ENCODE measurements at places on chromosomes 2 and 18.

DNA sequence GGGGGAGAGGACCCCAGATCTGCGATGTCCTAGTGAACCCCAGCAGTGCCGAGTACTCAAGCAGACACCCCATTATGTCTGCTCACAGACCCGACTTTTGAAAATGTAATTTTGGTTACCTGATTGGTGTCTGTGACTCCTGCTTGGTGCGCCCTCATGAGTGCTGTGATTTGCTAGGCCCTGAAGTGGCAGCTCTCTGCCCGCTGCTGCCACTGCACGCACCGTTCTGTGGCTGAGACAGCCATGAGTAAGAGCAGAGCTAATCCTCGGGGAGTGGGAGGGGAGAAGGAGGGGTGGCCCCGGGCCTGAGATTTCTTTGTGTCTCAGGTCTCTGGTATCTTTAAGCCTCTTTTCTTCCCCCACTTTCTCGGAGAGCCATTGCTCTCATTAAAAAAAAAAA lies 18.2 kb downstream of the FHOD3 start:
- DNase-seq, result no peak

DNA sequence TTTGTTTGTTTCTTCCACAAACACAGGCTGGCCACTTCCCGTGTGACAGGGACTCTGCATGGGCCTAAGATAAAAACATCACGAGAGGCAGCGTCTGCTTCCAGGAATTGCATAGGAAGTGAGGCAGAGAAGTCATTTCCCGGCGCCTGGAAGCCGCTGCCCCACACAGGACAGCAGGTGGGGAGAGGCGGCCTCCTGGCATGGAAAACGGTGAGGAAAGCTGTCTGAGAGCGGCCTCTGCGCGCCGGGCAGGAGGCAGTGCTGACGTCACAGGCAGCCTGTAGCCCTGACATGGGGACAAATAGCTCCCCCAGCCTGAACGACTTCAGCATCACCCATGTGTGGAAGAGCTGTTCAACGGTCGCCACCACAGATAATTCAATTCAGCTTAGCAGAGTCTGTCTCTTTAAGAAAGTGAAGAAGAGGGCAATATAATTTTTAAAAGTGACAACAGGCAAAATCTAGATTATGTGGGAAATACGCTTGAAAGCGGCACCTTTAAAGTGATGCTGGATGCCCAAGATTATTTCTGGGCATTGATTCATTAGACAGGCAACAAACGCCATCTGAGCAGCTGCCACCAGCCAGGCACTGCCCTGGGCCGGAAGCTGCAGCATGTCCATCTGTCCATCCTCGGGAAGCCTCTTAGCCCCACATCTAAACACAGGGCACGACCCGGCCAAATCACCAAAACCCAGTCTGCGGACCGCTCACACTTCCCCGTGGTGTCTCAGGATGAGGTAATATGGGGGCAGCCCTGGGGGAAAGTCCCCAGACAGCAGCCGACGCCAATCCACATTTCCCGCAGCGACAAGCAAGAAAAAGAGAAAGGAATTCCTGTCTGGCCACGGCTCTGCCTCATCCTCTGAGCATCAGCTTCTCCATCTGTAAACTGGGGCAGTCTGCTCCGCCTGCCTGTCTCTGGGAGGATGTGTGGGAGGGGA lies 138.9 kb downstream of the PXDN start:
- DNase-seq, result no peak

DNA sequence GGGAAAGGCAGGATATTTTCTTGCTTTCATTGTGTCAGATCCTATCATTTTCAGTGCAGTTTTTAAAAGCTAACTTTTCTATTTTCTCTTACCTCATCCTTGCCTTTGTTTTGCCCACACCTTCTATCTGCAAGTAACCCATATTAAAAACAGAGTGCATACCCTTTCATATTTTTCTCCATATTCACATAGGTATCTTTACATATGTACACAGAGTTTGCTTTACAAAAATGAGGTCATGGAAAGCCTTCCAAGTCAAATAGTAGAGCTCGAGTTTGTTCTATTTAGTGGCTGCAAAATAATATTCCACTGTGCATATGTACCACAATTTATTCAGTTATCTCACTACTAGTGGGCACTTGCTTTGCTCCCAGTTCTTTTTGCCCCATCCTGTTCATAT lies 3.9 kb upstream of the DHRS9 start:
- no peak for DNase-seq

DNA sequence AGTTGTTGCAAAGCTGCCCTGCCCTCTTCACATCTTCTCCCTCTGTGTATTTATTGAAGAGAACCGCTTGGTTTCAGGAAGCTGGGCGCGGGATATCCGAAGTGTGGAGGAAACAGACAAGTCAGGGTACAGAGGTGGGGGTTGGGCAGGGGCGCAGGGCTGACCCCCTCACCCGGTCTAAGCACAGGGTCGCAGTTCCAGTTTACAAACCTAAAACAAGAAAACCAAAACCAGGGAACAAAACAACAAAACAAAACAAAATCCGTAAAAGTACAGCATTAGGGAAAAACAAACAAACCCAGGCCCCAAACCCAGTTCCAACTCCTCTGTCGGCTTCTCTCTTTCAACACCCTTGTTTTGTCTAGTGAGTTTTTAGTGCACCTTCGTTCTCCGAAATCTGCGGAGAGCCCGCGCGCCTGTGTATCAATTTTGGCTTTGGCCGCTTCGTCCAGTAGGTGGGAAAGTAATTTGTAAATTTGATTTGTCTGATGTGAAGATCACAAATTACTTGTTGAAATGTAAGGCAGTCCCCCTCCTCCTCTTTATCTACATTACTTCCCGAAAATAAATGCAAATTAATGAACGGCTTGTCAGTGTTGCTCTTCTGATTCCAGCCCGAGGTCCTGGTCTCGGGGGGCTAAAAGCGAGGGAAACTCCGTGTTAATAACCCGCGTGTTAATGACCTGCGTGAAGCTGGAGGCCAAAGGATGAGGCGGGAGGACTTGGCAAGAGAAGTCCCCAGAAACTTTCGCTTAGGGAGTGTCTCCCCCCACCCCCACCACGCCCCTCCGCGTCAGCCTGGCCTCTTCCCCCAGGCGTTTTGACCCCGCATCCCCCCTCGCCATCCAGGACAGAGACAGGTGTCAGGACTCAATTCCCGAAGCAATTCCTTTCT lies 6.9 kb downstream of the OTX1 start:
- no peak for DNase-seq

- DNase-seq, result no peak
Measured at GRCh38 chr2:36482576-36483214, 115.3 kb downstream of the FEZ2 start.

Data from activated CD4-positive, alpha-beta T cell treated with anti-CD3 and anti-CD28 coated beads, Interleukin-2, amount 50 U/mL, for 4 hours (primary cell).